ENCODE measurements at places on chromosomes 12 and 14. TPM values are rescaled to one million over a fixed set of nuclear protein-coding genes. Genes with fewer than 3 reads are reported as not detected.

TAS2R14 gene
- total RNA-seq: 2.3 TPM

RND1 gene
- 3.9 TPM for total RNA-seq

VCPKMT gene
- 4.9 TPM for total RNA-seq

ORAI1 gene
- total RNA-seq: 20.6 TPM

PRB2 gene
- total RNA-seq: not detected

GALNT9 gene
- 0.33 TPM for total RNA-seq

KLRK1 gene
- not detected for total RNA-seq

ATF7 gene
- 18.6 TPM for total RNA-seq

TDRD9 gene
- total RNA-seq: 1.2 TPM

LRP1-AS gene
- not detected for total RNA-seq

OTOGL gene
- total RNA-seq: 1.5 TPM

BEGAIN gene
- total RNA-seq: 0.10 TPM

TTC6 gene
- total RNA-seq: 0.19 TPM

CHFR gene
- 59.4 TPM for total RNA-seq

ZC3H10 gene
- total RNA-seq: 7.8 TPM

GYS2 gene
- not detected for total RNA-seq

POU6F1 gene
- total RNA-seq: 2.9 TPM

CD27 gene
- not detected for total RNA-seq

EPYC gene
- total RNA-seq: not detected

SYCP3 gene
- total RNA-seq: 0.67 TPM

SPTB gene
- total RNA-seq: not detected

PITPNM2 gene
- total RNA-seq: 11.2 TPM

All from vein endothelial cell (primary cell).